IPS-NIHi11 (cell line): ENCODE measurements at places on chromosomes 11 and 22.
A peak's percentile ranks its signal among the peaks of the same experiment; 100 is the strongest.

DNA sequence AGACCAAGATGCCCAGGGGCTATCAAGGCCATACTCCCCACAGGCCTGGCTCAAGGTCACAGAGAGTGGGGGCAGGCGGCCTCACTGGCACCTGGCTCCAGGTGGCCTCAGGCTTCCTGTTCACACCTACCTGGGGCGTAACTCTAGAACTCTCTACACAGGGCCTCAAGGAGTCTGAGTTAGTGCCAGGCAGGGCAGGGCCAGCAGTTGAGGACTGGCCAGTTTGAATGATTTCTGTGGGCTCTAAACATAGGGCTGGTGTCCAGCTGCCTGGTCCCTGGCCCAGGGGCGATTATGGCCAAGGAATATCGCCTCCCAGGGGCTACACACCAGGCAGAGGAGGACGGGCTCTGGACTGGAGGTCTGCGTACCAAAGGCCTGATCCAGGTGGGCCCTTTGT is 79.2 kb downstream of the WNT7B start:
- DNase-seq, result no peak

GRCh38 chr11:45739866-45740265 is 65.1 kb upstream of the SLC35C1 start:
- no peak for DNase-seq

DNA sequence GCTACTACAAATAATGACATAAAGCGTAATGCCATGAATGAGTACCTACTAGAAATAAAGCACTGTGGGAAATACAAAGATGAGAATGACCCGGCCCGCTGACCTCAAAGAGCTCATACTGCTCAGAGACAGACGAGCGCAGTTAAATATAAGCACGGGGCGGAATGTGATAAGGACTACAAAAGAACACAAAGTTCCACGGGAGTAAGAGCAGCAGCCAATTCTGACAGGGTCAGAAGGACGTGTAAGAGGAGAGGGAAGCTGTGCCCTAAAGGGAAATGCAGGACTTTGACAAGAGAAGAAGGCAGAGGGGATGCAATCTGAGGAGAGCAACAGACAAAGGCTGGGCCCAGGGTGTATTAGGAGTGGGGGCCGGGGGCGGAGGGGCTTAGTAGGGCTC is 314.6 kb downstream of the LARGE1 start:
- no peak for DNase-seq

GRCh38 chr11:9771071-9771511 is 107.2 kb downstream of the SWAP70 start:
- no peak for DNase-seq

DNA sequence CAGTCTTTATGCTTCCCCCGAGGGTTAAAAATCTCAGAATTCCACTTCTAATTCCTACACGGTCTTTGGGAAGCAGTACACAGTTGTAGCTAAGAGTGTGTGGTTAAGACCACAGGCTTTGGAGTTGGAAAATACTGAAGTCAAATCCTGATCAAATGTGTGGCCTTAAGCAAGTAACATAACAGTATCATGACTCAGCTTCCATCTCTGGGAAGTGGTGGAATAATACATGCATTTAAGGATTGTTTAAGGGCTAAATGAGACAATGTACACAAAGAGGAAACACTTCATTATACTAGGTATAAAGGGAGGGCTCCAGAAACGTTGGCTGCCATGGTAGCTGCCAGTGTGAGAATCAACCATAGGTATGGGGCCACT is 71.5 kb downstream of the FAT3 start:
- no peak for DNase-seq

- DNase-seq, result no peak
These were observed 39.9 kb downstream of the BMAL1 start for GRCh38 chr11:13317293-13318080.

GRCh38 chr11:66002648-66003225 is 434 bp downstream of the BANF1 start:
- no peak for DNase-seq

DNA sequence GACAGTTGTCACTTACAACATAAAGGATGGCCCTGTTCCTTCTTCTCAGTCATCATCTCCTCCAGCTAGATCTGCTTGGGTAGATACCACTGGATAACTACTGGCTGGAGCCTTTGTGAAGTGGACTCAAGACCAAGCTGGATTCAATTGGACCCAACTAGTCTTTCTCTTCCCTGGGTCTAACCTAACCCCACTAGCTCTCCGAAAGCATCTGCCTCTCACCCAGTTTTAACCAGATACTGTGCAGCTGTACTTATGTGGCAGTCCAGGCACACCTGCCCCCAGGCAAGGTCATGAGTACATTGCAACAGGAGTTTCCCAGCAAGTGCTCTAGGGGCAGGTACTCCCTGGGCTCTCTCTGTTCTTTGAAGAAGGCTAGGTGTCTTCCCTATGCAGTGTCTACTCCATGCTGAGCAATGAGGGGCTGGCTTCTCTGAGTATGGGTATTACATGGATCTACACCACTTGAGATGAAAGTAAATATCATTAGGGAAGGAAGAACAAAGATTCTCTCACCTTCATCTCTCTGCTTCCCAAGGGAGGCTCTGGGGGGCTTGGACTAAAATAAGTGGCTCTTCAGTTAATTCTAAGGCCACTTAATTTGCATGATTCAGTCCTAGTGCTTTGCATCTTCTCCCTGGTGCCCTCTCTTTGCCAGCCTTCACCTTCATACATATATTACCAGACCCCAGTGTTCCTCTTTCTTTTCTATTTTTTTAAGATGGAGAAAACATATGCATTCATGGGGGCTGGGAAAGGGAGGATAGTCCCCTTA is 236.1 kb downstream of the NXPE2 start:
- DNase-seq, result no peak

GRCh38 chr22:33492210-33492651 is 428.0 kb downstream of the LARGE1 start:
- DNase-seq, result peak; percentile 27

GRCh38 chr11:6315811-6316425 is 4.4 kb downstream of the CAVIN3 start:
- DNase-seq, result peak; percentile 79

DNA sequence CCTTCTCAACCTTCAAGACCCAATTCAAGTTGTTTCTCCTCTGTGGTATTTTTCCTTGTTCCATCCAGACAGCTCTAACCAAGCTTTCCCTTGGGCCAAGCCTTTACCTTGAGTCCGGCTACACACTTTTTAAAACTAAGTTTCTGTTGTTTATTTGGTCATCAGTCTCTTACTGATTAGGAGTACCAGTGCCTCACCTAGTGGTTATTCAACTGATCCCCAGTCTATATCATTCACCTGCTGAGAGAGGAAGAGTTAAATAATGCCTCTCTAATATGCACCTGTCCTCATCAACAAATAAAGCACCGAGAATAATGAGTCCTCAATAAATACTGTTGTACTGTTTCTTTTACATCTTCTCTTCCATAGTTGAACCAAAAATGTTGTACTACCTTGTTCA is 160.8 kb downstream of the MSANTD4 start:
- no peak for DNase-seq

DNA sequence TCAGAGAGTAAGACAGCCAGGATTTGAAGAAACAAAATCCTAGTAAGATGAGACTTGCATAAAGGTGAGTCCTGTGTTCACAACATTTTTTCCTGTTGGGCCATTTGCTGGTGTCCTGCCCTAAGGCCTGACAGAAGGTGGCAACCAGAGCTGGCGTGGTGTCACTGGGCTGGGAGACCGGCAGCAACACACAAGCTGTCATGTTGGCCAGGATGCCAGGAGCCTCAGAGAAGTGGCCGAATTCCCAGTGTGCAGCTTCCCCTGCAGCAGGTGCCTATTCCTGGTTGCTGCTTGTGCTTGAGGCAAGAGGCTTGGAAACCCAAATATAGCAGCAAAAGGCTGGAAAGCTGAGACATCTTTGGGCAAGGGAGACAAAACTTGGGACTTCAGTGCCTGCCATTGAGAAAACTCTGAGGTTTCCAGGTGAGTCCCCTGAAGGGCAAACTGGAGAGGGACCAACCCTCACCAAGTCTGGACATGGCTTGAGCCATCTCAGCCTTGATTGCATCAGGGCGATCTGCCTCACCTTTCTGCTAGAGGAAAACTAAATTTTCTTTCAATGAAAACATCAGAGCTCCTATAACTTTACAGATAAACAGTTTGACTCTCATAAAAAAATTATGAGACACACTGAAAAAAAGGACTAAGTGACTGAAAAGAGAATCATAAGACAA is 25.9 kb downstream of the ALG12 start:
- no peak for DNase-seq
